ENCODE measurements at places on chromosomes 7 and 10.

DNA sequence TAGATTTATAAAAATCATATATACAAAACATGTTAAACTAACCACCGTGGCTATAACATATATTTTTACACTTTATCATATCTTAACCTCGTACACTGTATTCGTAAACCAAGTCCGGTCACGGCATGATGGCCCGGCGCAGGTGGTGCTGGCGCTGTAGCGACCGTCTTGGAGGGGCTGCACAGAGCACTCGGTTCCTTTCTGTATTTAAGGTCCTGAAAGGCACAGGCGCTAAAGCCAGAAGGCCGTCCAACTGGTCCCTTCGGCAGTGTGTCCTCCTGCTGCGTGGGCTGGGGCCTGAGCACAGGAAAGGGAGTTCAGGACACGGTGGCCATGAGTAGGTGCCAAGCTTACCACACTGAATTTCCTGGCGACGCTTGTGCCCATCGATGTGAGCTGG lies 33.8 kb downstream of the AMZ1 start:
- no peaks in the 10 kb centered on the region for H3K27me3 ChIP-seq
- H3K27ac ChIP-seq = no peak overlapping the region
- peaks cover 18% of the 10 kb centered on the region for H3K36me3 ChIP-seq
- H3K4me3 ChIP-seq = no peak overlapping the region
- no peaks in the 10 kb centered on the region for H3K4me1 ChIP-seq
- no peak for DNase-seq

- H3K27me3 ChIP-seq = no peaks in the 10 kb centered on the region
- H3K27ac ChIP-seq = no peak overlapping the region
- peaks cover 2% of the 10 kb centered on the region for H3K4me1 ChIP-seq
- no peak for DNase-seq
These were observed 30.2 kb upstream of the CXCL12 start for GRCh38 chr10:44415121-44415520.

GRCh38 chr7:115748123-115748738 lies 282.3 kb downstream of the TFEC start:
- no peaks in the 10 kb centered on the region for H3K36me3 ChIP-seq
- no peak overlapping the region for H3K4me3 ChIP-seq
- H3K4me1 ChIP-seq = no peaks in the 10 kb centered on the region
- H3K27ac ChIP-seq = no peak overlapping the region

GRCh38 chr10:71345694-71346093 lies 26.6 kb downstream of the SLC29A3 start:
- no peaks in the 10 kb centered on the region for H3K4me1 ChIP-seq
- no peaks in the 10 kb centered on the region for H3K27me3 ChIP-seq
- DNase-seq = no peak
- H3K4me3 ChIP-seq = no peak overlapping the region
- H3K36me3 ChIP-seq = peaks cover 20% of the 10 kb centered on the region

- DNase-seq = no peak
- H3K27me3 ChIP-seq = peaks cover 4% of the 10 kb centered on the region
- no peaks in the 10 kb centered on the region for H3K4me1 ChIP-seq
- H3K27ac ChIP-seq = no peak overlapping the region
- no peak overlapping the region for H3K4me3 ChIP-seq
- no peaks in the 10 kb centered on the region for H3K36me3 ChIP-seq
These were observed 354.5 kb downstream of the WDR11 start for GRCh38 chr10:121205625-121206024.

GRCh38 chr7:149496642-149497391 lies 792 bp downstream of the ZNF746 start:
- H3K36me3 ChIP-seq = peaks cover 10% of the 10 kb centered on the region
- peak; percentile 47 for DNase-seq
- H3K4me1 ChIP-seq = peaks cover 37% of the 10 kb centered on the region

DNA sequence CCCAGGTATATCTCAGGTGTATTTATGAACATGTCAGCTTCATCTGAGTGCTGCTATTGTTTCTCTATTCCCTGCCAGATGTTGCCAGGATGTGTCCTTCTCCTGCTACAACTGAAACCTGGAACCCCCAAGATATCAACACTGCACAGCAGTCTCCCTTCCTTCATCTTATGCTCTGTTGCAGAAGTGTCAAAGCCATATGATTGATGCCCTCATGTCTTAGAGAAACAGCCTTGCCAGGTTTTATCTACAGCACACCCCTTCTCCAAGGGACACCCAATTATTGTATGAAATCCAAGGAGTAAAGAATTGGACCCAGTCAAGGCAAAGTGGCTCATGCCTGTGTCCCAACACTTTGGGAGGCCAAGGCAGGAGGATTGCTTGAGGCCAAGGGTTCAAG lies 60.5 kb upstream of the GHITM start:
- no peaks in the 10 kb centered on the region for H3K36me3 ChIP-seq
- no peak for DNase-seq
- H3K4me1 ChIP-seq = no peaks in the 10 kb centered on the region
- no peak overlapping the region for H3K4me3 ChIP-seq

- no peak for DNase-seq
- no peaks in the 10 kb centered on the region for H3K4me1 ChIP-seq
- H3K27ac ChIP-seq = no peak overlapping the region
- H3K36me3 ChIP-seq = no peaks in the 10 kb centered on the region
- H3K4me3 ChIP-seq = no peak overlapping the region
- no peaks in the 10 kb centered on the region for H3K27me3 ChIP-seq
These were observed 59.8 kb downstream of the GRID1 start for GRCh38 chr10:86306628-86307278.

GRCh38 chr7:51077316-51077986 lies 239.2 kb downstream of the COBL start:
- H3K36me3 ChIP-seq = no peaks in the 10 kb centered on the region
- no peak overlapping the region for H3K27ac ChIP-seq
- H3K27me3 ChIP-seq = no peaks in the 10 kb centered on the region
- no peak overlapping the region for H3K4me3 ChIP-seq
- H3K4me1 ChIP-seq = peaks cover 4% of the 10 kb centered on the region
- DNase-seq = no peak

GRCh38 chr7:158249692-158250091 lies 337.9 kb downstream of the PTPRN2 start:
- no peak overlapping the region for H3K4me3 ChIP-seq
- no peak overlapping the region for H3K27ac ChIP-seq
- DNase-seq = no peak
- no peaks in the 10 kb centered on the region for H3K27me3 ChIP-seq
- H3K36me3 ChIP-seq = no peaks in the 10 kb centered on the region

- peaks cover 8% of the 10 kb centered on the region for H3K4me1 ChIP-seq
- no peak overlapping the region for H3K27ac ChIP-seq
- H3K4me3 ChIP-seq = no peak overlapping the region
- H3K27me3 ChIP-seq = no peaks in the 10 kb centered on the region
These were observed 56.9 kb downstream of the GRB10 start for GRCh38 chr7:50725774-50726173.

- no peaks in the 10 kb centered on the region for H3K4me1 ChIP-seq
- H3K36me3 ChIP-seq = no peaks in the 10 kb centered on the region
- H3K4me3 ChIP-seq = no peak overlapping the region
- no peak overlapping the region for H3K27ac ChIP-seq
- DNase-seq = no peak
- no peaks in the 10 kb centered on the region for H3K27me3 ChIP-seq
These were observed 643.4 kb downstream of the DNAJB9 start for GRCh38 chr7:109213081-109213480.

DNA sequence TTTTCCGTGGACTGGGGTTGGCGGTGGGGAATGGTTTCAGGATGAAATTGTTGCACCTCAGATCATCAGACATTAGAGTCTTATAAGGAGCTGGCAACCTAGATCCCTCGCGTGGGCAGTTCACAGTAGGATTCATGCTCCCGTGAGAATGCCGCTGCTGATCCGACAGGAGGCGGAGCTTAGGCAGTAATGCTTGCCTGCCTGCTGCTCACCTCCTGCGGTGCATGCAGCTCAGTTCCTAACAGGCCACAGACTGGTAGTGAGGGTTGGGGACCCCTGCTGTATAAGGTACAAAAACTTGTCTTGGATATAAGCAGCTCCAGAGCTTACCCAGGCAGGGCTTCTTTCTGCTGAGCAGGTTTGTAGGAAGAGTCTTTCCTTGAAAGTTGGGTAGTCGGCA lies 53.9 kb downstream of the SHH start:
- H3K27ac ChIP-seq = no peak overlapping the region
- H3K4me1 ChIP-seq = peaks cover 15% of the 10 kb centered on the region
- H3K36me3 ChIP-seq = peaks cover 55% of the 10 kb centered on the region

DNA sequence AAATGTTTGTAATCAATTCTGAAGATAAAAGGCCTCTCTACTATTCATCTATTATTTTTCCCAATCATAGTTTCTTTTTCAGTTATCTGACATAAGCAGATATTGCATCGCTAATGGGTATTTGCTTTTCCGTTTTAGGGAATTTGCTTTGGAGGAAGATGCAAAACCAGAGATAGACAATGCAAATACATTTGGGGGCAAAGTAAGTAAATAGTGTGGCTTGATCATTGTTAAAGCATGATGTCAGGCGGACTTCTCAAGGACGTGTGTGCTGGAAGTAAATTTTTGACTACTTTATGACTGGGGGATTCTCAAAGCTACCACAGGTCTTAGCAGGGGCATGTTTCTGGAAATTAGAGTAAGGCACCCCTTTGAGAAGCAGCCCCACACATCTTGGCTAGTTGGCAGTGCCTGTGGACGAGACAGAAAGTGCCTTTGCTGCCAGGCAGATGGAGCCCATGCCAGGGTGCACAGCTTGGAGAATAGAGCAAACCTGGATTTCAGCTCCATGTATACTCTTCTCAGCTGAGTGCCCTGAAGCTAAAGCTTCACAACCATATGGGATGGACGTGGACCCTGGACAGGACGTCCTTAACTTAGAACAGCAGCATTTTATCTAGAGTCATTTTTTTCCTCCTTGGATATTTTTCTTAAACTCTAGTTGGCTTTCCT lies 68.6 kb downstream of the SRI start:
- no peak overlapping the region for H3K27ac ChIP-seq
- H3K27me3 ChIP-seq = no peaks in the 10 kb centered on the region
- DNase-seq = no peak

GRCh38 chr7:102439963-102440795 lies 6.8 kb downstream of the ORAI2 start:
- no peak for DNase-seq
- no peak overlapping the region for H3K4me3 ChIP-seq
- peaks cover 55% of the 10 kb centered on the region for H3K36me3 ChIP-seq
- no peak overlapping the region for H3K27ac ChIP-seq

GRCh38 chr10:62688971-62689700 lies 115.4 kb upstream of the ADO start:
- no peaks in the 10 kb centered on the region for H3K36me3 ChIP-seq
- H3K4me3 ChIP-seq = no peak overlapping the region
- H3K4me1 ChIP-seq = no peaks in the 10 kb centered on the region
- no peaks in the 10 kb centered on the region for H3K27me3 ChIP-seq

- no peak for DNase-seq
- no peaks in the 10 kb centered on the region for H3K27me3 ChIP-seq
- peaks cover 5% of the 10 kb centered on the region for H3K4me1 ChIP-seq
- H3K27ac ChIP-seq = no peak overlapping the region
- H3K4me3 ChIP-seq = no peak overlapping the region
These were observed 7.5 kb downstream of the RABGEF1 start for GRCh38 chr7:66747881-66748511.

GRCh38 chr7:2051707-2052656 lies 180.8 kb downstream of the MAD1L1 start:
- no peak overlapping the region for H3K27ac ChIP-seq
- DNase-seq = no peak
- no peaks in the 10 kb centered on the region for H3K27me3 ChIP-seq
- peaks cover 18% of the 10 kb centered on the region for H3K36me3 ChIP-seq

DNA sequence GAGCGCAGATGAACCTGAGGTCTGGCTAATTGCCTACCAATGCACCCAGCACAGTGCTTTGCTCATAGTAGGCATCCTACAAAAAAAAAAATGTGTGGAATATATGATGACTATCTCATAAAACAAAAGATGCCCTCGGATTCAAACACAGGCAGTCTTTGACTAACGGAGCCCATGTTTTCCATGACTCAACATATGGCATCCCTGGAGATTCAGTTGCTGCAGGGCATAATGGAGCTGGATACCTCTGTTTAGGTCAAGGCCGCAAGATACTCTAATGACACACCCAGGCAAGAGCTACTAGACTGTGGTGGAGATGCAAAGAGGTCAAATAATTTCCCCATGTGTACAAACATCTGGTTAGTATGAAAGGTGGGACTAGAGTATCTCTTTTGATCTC lies 16.3 kb downstream of the CUBN start:
- H3K4me1 ChIP-seq = no peaks in the 10 kb centered on the region
- H3K36me3 ChIP-seq = no peaks in the 10 kb centered on the region
- no peaks in the 10 kb centered on the region for H3K27me3 ChIP-seq
- no peak for DNase-seq
- no peak overlapping the region for H3K27ac ChIP-seq
- no peak overlapping the region for H3K4me3 ChIP-seq

- H3K4me1 ChIP-seq = peaks cover 6% of the 10 kb centered on the region
- H3K36me3 ChIP-seq = no peaks in the 10 kb centered on the region
- H3K27me3 ChIP-seq = no peaks in the 10 kb centered on the region
- DNase-seq = no peak
- no peak overlapping the region for H3K27ac ChIP-seq
- H3K4me3 ChIP-seq = no peak overlapping the region
These were observed 135.1 kb upstream of the RET start for GRCh38 chr10:42941790-42942189.

DNA sequence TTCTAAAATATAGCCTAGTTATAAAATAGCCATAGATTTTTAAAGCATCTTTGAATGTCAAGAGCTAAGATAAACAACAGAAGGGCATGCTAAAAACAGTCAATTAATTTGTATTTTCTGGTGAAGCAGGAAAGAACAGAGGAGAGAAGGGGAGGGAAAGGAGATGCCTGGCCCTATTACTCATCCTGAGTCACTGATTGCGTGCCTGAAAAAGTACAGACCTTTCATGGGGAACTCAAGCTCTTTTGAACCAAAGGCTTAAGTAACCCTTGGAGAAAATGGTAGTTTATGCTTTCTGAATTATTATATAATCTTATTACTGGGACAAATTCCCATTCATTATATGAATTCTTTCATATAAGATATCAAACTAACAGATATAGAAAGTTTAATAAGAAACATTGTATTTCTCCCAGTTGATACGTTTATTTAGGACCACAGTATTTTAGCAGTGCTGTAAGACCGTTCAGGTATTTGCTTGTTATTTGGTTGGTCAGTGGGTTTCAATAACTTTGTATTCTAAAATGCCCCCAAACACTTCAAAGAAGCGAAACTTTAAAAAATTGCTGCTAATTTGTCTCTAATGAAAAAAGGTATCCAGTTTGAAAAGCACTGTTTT lies 151.3 kb downstream of the HGF start:
- H3K27me3 ChIP-seq = no peaks in the 10 kb centered on the region
- no peak overlapping the region for H3K27ac ChIP-seq
- H3K4me3 ChIP-seq = no peak overlapping the region
- no peaks in the 10 kb centered on the region for H3K4me1 ChIP-seq
- no peak for DNase-seq
- H3K36me3 ChIP-seq = no peaks in the 10 kb centered on the region

DNA sequence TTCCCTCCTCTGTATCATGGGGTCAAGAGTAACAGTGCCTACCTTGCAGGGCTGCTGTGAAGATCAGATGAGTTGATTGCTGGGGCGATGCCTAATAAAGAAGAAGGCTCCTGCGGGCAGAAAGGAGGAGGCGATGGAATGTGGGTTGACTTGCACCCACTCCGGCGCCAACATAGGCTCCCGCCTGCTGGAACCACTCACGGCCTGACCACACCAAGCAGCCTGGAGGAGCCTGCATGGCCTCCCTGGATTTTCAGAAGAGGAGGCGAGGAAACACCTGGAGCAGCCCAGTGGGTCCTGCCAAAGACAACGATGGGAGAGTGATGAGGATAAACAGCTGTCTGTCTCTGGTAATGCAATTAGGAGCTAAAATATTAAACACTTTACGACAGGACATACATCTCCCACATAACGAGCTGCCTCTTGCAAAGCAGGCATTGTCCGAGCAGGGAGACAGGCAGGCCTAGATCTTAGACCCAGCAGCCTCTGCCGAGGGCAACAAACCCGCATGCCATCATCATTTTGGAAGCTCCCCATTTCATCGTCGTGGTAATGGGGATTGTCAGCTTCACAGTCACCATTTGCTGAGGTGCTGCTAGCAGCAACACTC lies 302.9 kb upstream of the ZMIZ1 start:
- no peaks in the 10 kb centered on the region for H3K36me3 ChIP-seq
- H3K4me1 ChIP-seq = no peaks in the 10 kb centered on the region
- H3K27me3 ChIP-seq = no peaks in the 10 kb centered on the region
- no peak for DNase-seq

Measured in common myeloid progenitor, CD34-positive (primary cell).